WERI-Rb-1 (cell line): ENCODE measurements at places on chromosomes 5 and 9.

- no peak for DNase-seq
Measured at GRCh38 chr5:14165375-14166106, 22.4 kb downstream of the TRIO start.

- peak; percentile 89 for DNase-seq
Measured at GRCh38 chr5:69492391-69492922, at the start of gene OCLN. OCLN (plus strand) TSS chr5:69492790; CDS start chr5:69504245, 11,455 bp downstream.

- DNase-seq, result no peak
Measured at GRCh38 chr9:135088348-135088978, 995 bp downstream of the OLFM1 start.

DNA sequence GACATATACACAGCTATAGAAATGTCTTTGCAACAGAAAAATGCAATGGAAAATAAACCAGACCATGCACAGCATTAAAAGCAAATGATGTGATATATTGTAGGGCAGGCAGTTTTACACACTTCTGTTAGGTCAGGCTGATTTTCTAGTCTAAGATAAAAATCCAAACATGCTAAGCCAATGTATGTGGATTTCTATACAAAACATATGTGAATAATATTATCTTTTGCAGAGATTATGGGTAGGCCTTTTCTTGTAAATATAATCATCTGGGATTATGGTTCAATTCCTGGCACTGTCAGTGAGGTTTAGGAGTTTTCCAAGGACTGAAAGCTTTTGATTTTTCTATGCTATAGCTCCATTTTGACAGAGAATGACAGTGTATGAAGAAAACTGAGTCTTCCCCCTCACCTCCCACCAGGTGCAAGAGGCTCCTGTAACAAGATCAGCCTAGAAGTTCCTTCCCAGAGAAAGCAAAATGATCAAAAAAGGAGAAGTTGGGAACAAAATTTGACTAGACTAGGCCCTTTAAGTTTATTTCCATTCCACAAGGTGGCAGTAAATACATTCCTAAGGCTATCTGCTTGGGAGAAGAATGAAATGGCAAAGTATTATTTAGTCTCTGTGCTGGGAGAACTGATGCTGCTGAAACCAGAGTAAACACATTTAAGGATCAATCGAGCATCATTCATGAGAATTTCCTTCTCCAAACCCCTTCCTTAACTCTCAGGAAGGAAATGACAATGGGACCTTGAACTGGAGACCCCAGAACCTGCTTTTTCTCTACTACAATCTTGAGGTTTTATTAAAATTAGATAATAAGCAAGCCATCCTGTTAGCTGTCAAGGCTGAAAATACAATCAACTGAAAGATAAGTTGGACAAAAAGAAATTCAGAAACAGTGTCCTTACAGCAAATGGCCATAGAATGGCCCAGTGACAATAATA is 133.0 kb upstream of the TUT7 start:
- no peak for DNase-seq

GRCh38 chr9:91423785-91424402 is at the start of gene NFIL3:
NFIL3 (minus strand) TSS chr9:91423832; CDS start chr9:91410734, 13,098 bp downstream.
- peak; percentile 78 for DNase-seq
